Stimulated activated CD4-positive, alpha-beta T cell treated with anti-CD3 and anti-CD28 coated beads, Interleukin-4, amount 100 ng/mL, for 1 hour (primary cell): ENCODE measurements at places on chromosomes 1 and 21.

- DNase-seq, result no peak
Observed at GRCh38 chr1:201553496-201554189, 14.7 kb downstream of the NAV1 start.

DNA sequence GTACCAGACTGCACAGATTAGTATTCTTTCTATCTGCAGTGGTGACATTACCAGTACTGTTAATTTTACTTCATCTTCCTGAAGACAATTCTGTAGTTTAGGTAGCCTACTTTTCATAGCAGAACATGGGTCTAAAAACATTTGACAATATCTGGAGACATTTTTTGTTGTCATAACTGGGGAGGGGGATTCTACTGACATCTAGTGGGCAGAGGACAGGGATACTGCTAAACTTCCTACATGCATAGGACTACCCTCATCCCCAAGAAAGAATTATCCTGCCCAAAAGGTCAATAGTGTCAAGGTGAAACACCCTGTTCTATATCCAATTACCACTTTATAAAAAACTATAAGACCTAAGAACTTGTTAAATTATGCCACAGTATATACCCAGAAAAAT lies 3.4 kb upstream of the ARHGAP29 start:
- DNase-seq, result no peak

DNA sequence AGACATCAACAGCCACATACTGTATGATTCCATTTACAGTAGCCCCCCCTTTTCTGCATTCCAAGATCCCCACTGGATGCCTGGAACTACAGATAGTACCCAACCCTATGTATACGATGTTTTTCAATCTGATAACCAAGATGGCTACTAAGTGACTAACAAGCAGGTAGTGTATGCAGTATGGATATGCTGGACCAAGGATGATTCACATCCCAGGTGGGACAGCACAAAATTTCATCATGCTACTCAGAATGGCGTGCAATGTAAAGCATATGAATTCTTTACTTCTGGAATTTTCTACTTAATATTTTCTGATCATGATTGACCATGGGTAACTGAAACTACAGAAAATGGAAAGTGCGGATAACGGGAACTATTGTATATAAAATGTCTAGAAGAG lies 30.0 kb upstream of the MRPS6 start:
- DNase-seq, result no peak

- DNase-seq, result no peak
Observed at GRCh38 chr1:89429062-89429461, 65.2 kb downstream of the GBP6 start.

DNA sequence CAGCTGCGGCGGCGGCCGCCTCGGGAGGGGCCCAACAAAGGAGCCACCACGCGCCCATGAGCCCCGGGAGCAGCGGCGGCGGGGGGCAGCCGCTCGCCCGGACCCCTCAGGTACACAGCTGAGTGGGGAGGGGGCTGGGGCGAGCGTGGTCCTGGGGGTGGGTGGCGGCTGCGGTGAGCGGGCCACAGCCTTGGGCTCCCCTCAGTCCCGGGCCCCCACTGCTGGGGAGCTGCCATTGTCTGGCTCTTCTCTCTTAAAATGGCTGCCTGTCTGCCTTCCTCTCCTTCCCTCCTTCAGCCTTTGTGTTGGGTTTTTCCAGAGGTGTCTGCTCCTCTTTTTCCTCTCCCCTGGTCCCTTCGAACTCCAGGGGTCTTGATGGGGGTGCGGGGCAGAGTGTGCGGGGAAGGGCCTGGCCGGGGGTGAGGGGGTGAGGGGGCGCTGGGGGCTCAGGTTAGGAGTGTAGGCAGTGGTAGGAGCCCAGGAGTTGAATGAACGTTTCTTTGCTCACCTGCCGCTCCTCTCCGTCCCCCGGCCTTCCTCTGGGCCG lies 1.7 kb downstream of the ARID1A start:
- DNase-seq, result no peak

GRCh38 chr1:86423873-86424272 lies at the start of gene CLCA2:
Gene CLCA2, plus strand, starts transcription at chr1:86424171. Its CDS starts 77 bp downstream, at chr1:86424248.
- no peak for DNase-seq
